Hematopoietic multipotent progenitor cell treated with erythropoietin and hydrocortisone succinate and interleukin-3 and kit ligand, for 17 days (in vitro differentiated cells): ENCODE measurements at places on chromosomes 4 and X.

DNA sequence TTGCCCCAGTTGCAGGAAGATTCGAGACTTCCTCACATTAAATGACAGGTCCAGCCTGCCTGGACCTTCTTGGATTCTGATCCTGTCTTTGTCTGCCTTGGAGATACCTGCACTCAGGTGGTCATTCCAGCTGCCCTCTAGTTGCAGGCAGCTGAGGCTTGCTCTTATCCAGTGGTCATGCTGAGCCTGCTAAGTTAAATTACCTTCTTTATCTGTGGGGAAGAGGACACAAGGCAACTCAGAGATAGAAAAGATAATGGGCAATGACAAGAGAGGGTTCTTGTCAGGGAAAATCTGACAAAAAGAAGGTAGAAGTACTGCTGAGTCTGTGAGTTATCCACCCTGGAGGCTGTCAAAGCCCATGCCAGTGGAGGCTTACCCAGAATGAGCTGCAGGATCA lies 401.4 kb downstream of the MID1IP1 start:
- no peak for DNase-seq

- DNase-seq = no peak
These were observed 50.0 kb upstream of the SOD3 start for GRCh38 chr4:24745172-24745895.

GRCh38 chr4:142701017-142701416 lies 145.1 kb downstream of the INPP4B start:
- DNase-seq = no peak

- DNase-seq = no peak
These were observed 12.4 kb downstream of the ZFP92 start for GRCh38 chrX:153423652-153424051.

GRCh38 chr4:99861120-99861905 lies 32.9 kb downstream of the LAMTOR3 start:
- DNase-seq = no peak

- no peak for DNase-seq
These were observed 134.6 kb downstream of the AASDH start for GRCh38 chr4:56252561-56253152.
